ENCODE measurements at places on chromosomes 4 and X.

DNA sequence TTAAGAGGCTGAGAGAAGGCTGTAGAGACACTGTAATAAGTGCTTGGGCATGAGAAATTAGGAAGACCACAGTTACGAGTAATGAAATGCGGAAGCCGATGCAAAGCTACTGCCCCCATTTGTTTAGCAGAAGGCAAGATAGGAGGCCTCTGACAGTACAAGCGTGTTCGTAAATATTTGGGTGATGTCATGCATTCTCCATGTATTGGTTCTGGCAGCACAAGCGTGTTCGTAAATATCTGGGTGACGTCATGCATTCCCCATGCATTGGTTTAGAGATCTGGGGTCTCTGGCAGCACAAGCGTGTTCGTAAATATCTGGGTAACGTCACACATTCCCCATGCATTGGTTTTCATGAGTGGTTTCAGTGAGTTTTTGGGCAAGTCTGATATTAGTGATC, 661.5 kb upstream of the FRG1 start:
- no peak for DNase-seq

- no peak for DNase-seq
Measured at GRCh38 chrX:17007134-17007768, 60.8 kb downstream of the REPS2 start.

GRCh38 chr4:83013420-83013867, 2.8 kb upstream of the LIN54 start:
- DNase-seq: no peak

GRCh38 chr4:162364651-162365050, 200.9 kb upstream of the FSTL5 start:
- no peak for DNase-seq

- no peak for DNase-seq
Measured at GRCh38 chrX:149074398-149074797, 430.7 kb downstream of the IDS start.
